ENCODE measurements at places on chromosomes 1 and 21. TPM values are rescaled to one million over a fixed set of nuclear protein-coding genes. Genes with fewer than 3 reads are reported as not detected.

STRIP1 gene
- 42.1 TPM for total RNA-seq

KCNT2 gene
- total RNA-seq, result 1.4 TPM

RBM15 gene
- 29.5 TPM for total RNA-seq

C1orf53 gene
- total RNA-seq, result 3.5 TPM

RHEX gene
- total RNA-seq, result not detected

C1QB gene
- total RNA-seq, result not detected

TRIM58 gene
- total RNA-seq, result not detected

C1orf52 gene
- 29.1 TPM for total RNA-seq

RNF186 gene
- total RNA-seq, result not detected

RXRG gene
- total RNA-seq, result not detected

NHLH2 gene
- not detected for total RNA-seq

MANEAL gene
- 0.66 TPM for total RNA-seq

DNA sequence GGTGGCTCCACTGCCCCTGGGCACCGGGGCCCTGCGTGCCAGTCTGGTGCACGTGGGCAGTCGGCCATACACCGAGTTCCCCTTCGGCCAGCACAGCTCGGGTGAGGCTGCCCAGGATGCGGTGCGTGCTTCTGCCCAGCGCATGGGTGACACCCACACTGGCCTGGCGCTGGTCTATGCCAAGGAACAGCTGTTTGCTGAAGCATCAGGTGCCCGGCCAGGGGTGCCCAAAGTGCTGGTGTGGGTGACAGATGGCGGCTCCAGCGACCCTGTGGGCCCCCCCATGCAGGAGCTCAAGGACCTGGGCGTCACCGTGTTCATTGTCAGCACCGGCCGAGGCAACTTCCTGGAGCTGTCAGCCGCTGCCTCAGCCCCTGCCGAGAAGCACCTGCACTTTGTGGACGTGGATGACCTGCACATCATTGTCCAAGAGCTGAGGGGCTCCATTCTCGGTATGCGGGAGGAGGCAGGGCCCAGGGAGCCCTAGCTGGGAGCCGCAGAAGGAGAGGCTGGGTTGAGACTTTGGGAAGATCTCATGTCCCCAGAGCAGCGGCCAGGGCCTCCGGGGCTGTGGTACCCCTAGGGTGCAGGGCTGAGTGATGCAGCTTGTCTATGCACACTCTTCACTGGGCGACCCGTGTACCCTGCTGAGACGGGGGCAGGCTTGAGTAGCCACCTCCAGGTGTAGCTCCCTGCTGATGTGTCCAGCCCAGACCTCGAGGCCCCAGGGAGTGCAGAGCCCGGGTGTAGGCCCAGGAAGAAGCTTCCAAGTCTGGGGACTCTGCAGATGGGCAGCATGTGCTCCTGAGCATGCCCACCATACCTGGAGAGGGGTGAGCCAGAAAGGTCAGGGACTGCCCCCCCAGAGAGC, 1.8 kb downstream of the VWA1 start:
- H3K4me3 ChIP-seq, result no peak overlapping the region
- DNase-seq, result no peak
- no peaks in the 10 kb centered on the region for H3K36me3 ChIP-seq
- no peaks in the 10 kb centered on the region for H3K27me3 ChIP-seq

DNA sequence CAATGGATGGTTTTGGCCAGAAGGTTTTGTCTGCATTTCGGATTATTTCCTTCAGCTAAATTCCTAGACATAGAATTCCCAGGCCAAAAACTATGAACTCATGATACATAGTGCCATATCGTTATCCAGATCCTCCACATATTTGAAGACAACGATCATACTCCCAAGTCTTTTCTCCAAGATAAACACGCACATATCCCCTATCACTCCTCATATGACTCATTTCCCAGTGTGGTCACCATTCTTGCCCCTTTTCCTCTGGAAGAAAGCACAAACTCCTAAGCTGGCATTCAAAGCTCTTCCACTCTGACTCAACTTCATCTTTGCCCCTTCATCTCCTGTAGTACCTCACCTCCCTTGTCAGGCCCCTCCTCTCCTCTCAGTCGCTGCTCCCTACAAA, 277.6 kb downstream of the PLPP3 start:
- H3K36me3 ChIP-seq, result no peaks in the 10 kb centered on the region
- no peaks in the 10 kb centered on the region for H3K27me3 ChIP-seq
- no peak overlapping the region for H3K27ac ChIP-seq

DNA sequence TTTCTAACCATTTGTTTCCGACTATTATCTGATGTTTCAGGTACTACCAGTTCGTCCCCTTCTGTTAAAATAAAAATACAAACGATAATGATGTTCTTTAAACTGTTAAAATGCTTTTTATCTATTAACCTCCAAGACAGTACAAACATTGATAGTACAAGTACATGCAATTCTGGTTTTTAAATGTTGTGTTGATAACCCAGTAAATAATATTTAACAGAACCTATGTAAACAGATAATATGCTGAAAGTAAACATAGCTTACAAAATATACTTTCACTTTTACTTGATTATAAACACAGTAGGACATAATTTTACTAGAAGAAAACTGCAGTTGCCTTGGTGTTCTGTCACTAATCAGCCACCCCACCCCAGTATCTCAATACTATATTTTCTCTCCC, 76.9 kb downstream of the COQ8A start:
- H3K27me3 ChIP-seq, result no peaks in the 10 kb centered on the region
- peaks cover 13% of the 10 kb centered on the region for H3K36me3 ChIP-seq
- H3K4me3 ChIP-seq, result no peak overlapping the region
- no peak overlapping the region for H3K27ac ChIP-seq
- DNase-seq, result no peak
- no peaks in the 10 kb centered on the region for H3K4me1 ChIP-seq

DNA sequence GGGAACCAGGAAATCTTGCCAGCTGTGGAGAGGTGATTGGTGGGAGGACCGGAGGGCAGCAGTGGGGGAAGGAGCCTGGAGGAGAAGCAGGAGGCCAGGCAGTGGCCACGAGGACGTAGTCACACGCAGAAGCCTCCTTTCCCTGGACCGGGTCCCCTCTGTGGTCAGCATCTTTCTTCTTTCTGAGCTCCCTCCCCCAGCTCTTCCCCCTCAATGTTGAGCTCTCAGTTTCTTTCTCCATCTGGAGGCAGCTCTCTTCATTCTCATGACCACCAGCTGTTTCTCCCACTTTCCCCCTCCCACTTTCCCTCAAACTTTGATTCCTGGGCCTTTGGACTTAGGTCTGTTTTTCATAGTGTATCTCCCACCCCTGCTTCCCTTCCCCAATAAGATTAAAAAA, 18.3 kb downstream of the KIRREL1 start:
- H3K4me3 ChIP-seq, result no peak overlapping the region
- no peaks in the 10 kb centered on the region for H3K36me3 ChIP-seq
- H3K27me3 ChIP-seq, result no peaks in the 10 kb centered on the region
- H3K27ac ChIP-seq, result peak overlapping the region; percentile 87

DNA sequence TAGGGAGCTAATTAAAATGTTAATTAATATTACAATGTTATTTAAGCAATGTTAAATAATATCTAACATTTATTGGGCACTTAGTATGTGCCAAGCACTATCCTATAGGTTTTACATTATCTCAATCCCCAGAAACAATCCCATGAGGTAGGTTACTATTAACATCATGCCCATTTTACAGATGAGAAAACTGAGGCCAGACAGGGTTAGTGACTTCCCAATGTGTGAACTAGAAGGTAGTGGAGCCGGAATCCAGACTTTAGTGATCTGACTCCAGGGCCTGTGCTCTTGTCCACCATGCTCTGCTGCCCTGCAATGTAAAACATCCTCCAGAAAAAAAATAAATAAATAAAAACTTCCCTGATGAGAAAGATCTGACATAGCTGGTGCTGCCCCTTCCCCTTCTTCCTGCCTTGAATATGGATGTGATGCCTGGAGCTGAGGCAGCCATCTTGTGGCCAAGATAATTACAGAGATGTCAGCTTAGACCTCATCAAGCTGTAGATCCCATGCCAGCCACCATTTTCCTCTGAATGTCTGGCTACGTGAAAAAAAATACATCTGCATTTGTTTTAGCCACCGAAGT, 7.6 kb upstream of the CELA2A start:
- no peak overlapping the region for H3K4me3 ChIP-seq
- H3K27ac ChIP-seq, result no peak overlapping the region
- no peaks in the 10 kb centered on the region for H3K4me1 ChIP-seq

GRCh38 chr1:47186267-47187185, 3.3 kb downstream of the PDZK1IP1 start:
- H3K4me3 ChIP-seq, result no peak overlapping the region
- no peaks in the 10 kb centered on the region for H3K36me3 ChIP-seq
- DNase-seq, result no peak
- no peaks in the 10 kb centered on the region for H3K27me3 ChIP-seq

DNA sequence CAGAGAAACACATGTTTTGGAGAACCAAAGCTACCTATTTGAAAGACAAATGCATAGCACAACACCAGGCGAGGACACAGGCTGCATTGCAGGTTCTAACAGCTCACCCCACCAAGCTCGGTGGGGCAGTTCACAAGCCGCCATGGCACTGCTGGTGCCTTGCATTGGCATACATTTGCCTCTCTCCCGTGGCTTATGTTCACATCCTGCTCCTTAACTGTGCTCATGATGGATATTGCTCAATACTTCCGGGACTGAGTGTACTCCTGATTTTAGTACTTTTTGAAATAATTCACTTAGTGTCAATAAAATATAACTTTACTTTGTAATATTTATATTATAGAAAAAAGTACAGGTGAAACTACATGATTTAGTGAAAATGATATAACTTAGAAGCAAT, 1187.4 kb upstream of the NCAM2 start:
- no peaks in the 10 kb centered on the region for H3K36me3 ChIP-seq
- H3K27ac ChIP-seq, result no peak overlapping the region
- DNase-seq, result peak; percentile 2
- H3K4me3 ChIP-seq, result no peak overlapping the region
- H3K27me3 ChIP-seq, result no peaks in the 10 kb centered on the region

- H3K27me3 ChIP-seq, result no peaks in the 10 kb centered on the region
- H3K4me1 ChIP-seq, result peaks cover 14% of the 10 kb centered on the region
- H3K4me3 ChIP-seq, result no peak overlapping the region
- DNase-seq, result no peak
Observed at GRCh38 chr1:173266841-173267240, 59.7 kb upstream of the TNFSF4 start.

- H3K27ac ChIP-seq, result no peak overlapping the region
- H3K4me3 ChIP-seq, result no peak overlapping the region
- no peaks in the 10 kb centered on the region for H3K27me3 ChIP-seq
- no peaks in the 10 kb centered on the region for H3K36me3 ChIP-seq
- DNase-seq, result no peak
Observed at GRCh38 chr1:178916448-178917174, 45.7 kb upstream of the ANGPTL1 start.

DNA sequence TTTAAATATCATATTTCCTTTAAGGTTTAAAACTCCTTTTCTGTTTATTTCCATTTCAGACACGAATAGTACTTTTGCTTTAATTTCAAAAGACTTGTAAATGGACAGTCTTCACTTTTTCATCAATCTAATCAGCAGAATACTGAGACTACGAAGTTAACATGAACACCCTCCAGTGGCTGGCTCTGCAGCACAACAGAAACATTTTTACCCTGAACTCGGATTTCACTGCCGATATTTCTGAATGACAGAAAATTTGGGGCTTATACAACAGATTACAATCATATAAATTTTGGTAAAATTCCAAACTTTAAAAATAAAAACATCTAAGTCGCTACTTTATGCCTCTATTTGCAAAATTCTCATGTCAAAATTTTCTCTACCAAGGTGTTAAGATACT, 86.2 kb downstream of the AKT3 start:
- no peaks in the 10 kb centered on the region for H3K4me1 ChIP-seq
- DNase-seq, result no peak
- no peak overlapping the region for H3K27ac ChIP-seq
- no peak overlapping the region for H3K4me3 ChIP-seq
- no peaks in the 10 kb centered on the region for H3K27me3 ChIP-seq

DNA sequence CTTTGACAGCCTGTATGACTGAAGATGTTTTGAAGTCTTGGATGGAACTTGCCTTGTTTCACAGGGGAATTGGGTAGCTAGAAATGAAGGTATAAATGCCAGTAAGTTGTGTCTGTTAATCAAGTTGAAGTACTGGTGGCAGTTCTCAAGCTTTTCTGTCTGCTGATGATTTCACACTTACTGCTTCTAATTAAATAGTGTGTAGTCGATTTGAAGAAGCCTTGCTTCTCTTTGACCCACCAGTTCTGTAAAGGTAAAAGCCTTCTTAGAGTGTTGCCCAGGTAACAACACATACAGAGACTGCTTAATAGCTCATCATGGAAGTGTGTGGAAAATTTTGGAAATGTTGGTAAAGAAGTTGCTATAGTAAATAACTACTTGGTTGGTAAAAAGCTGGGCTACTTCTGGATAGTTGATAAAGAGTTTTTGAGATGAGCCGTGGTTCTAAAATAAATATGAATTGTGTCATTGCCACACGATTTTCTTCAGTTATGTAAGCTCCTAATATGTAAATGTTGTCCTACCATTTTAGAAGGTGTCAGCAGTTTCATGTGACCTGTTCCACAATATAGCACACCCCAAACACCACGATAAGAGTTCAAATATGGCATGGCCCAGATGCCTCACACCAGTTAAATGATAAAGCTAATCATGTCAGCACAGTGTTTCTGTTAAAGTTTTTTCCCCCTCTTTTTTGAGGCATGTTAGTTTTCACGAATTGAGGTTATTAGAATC, 7.4 kb downstream of the RABGAP1L start:
- no peak overlapping the region for H3K27ac ChIP-seq
- H3K36me3 ChIP-seq, result no peaks in the 10 kb centered on the region
- no peaks in the 10 kb centered on the region for H3K4me1 ChIP-seq
- H3K4me3 ChIP-seq, result no peak overlapping the region

DNA sequence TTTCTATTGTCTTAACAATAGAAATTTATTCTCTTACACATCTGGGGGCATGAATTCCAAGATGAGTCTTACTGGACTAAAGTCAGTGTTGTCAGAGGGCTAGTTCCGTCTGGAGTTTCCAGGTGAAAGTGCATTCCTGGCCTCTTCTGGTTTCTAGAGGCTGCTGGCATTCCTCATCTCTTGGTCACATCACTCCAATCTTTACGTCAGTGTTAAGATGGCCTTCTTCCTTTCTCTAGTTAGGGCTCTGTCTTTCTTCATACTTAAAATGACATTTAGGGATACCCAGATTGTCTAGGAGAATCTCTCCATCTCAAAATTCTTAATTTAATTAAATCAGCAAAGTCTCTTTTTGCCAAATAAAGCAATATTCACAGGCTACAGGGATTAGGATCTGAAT, 13.3 kb upstream of the PDC start:
- no peak overlapping the region for H3K4me3 ChIP-seq
- peaks cover 24% of the 10 kb centered on the region for H3K4me1 ChIP-seq

GRCh38 chr21:42446531-42446930, 42.8 kb downstream of the UBASH3A start:
- no peaks in the 10 kb centered on the region for H3K4me1 ChIP-seq
- H3K27me3 ChIP-seq, result no peaks in the 10 kb centered on the region
- no peaks in the 10 kb centered on the region for H3K36me3 ChIP-seq

GRCh38 chr1:89822109-89822962, 1.5 kb downstream of the LRRC8D start:
- no peaks in the 10 kb centered on the region for H3K36me3 ChIP-seq
- peak overlapping the region; percentile 74 for H3K4me3 ChIP-seq
- H3K4me1 ChIP-seq, result peaks cover 11% of the 10 kb centered on the region
- no peaks in the 10 kb centered on the region for H3K27me3 ChIP-seq

GRCh38 chr1:7379441-7379971, 391.6 kb upstream of the VAMP3 start:
- no peak overlapping the region for H3K4me3 ChIP-seq
- peak overlapping the region; percentile 75 for H3K27ac ChIP-seq
- H3K4me1 ChIP-seq, result peaks cover 23% of the 10 kb centered on the region
- H3K36me3 ChIP-seq, result no peaks in the 10 kb centered on the region
- H3K27me3 ChIP-seq, result no peaks in the 10 kb centered on the region

- H3K36me3 ChIP-seq, result no peaks in the 10 kb centered on the region
- DNase-seq, result no peak
Observed at GRCh38 chr1:245488346-245489129, 333.8 kb downstream of the KIF26B start.

- H3K36me3 ChIP-seq, result no peaks in the 10 kb centered on the region
- no peaks in the 10 kb centered on the region for H3K27me3 ChIP-seq
- no peak for DNase-seq
- H3K27ac ChIP-seq, result no peak overlapping the region
Observed at GRCh38 chr1:83000286-83000685, 998.6 kb downstream of the TTLL7 start.

Data from endothelial cell of umbilical vein (primary cell).